ENCODE measurements at places on chromosomes 2 and 18.

DNA sequence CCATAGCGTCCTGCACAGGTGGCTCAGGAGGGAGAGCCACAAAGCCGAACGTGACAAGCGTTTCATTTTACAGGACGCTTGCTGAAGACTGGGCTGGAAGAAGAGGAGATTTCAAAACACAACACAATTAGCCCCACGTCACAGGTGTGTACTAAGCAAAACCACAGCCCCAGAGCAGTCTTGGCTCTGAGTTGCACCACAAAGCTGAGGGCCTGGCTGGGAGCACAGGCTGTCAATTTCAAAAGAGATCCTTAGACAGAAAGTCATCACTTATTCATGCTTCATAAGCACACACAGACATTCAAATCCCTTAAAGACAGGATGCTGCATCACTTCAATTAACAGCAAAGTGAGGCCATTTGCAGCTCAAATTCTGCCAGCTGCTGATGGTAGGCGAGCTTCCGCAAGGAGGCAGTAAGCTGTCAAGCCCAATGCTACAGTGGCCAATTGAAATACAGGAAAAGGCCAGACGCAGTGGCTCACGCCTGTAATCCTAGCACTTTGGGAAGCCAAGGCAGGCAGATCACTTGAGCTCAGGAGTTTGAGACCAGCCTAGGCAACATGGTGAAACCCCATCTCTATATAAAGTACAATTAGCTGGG lies 79.6 kb downstream of the SKA1 start:
- no peak for DNase-seq

DNA sequence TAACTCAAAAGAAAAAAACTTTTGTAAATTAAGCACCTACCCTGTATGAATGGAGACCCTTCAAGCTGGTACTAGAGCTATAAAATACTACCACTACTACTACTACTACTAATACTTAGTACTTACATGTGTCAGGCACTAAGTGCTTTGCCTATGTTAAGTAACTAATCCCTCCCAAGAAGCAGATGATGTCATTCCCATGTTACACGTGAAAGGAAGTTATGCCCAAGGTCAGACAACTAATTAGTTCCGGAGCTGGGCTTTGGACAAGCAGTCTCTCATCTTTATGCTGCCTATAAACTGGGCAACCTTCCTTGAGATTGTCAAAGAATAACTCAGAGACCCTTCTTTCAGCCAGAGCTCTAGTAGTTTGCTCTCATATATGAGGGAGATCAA lies 13.9 kb upstream of the ATP6V1B1 start:
- DNase-seq: no peak

DNA sequence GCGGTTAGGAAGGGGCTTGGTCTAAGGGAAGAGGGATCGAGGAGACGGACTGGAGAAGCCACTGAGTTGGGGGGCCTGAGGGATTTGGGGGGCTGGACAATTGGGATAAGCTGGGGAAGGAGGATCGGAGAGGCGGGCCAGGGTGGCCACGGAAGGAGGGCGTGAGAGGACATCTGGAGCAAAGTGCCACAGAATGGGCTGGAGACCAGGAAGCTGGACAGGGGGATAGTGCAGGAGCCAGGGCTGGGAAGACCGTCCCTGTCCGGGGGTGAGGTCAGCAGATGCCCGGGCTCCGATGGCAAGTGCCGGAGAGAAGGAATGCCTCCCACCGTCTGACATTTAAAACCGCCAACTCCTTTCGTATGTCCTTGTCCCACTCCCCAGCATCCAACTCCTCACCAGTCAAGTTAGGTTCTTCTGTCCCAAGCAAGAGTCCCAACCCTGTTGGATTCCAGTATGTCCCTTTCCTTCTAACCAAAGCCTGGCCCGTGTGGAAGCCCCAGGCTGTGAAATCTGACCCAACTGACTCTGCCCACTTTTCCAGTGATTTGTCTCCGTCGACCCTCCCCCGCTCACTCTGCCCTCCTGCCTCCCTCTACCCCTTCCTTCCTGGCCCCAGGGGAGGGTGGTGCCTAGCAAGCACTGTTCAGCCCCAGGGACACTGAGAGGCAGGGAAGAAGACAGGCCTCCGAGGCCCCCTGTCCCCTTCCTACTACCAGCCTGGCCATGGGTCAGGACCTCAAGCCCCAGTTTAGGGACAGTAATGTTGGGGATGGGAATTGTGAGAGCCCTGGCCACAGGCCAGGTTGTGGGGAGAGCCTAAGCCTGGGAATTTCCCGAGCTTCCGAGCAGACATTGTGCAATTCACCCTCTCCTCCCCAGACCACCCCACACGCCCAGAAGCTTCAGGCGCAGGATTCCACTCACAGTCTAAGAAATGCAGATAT lies 31.5 kb upstream of the TMBIM1 start:
- DNase-seq: no peak

- no peak for DNase-seq
Observed at GRCh38 chr2:120541553-120541932, 194.1 kb upstream of the GLI2 start.

DNA sequence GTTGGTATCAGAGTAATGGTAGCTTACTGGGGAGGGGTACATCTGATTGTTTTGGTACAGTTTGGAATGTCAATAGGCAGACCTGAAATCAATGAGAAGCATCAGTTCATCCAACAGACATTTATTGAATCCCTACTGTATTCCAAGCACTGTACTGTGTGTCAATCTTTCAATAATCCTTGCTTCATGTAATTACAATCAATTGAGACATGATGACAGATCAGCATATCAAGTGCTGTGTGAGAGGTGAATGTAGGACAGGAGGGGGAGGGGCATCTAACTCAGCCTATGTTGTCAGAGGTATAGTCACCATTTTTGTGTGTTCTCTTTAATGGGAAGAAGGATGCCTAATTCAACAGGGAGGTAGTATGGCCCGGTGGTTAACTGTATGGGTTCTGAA lies 146.9 kb downstream of the SLC4A10 start:
- no peak for DNase-seq

DNA sequence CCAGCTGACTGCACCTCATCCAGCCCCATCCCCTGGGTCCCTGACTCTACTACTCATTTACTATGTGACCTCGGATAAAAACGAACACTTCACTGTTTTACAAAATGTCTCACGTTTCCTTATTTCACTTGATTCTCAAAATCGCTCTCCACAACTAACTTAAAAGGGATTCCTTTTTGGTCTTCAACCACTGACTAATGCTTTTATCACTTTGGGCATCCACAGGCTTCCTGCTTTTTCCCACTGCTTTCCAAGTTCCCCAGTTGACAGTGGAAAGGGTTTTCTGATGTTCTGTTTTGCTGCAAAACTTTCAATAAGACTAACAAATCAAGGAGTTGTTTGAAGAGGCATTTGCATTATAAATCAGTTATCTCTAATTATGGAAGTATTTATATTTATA lies 24.1 kb downstream of the EIF2AK3 start:
- DNase-seq: no peak

Data from cortex of kidney (tissue), 1 donor.